Erythroblast (primary cell): ENCODE measurements at places on chromosomes 1 and 21.
A peak's percentile ranks its signal among the peaks of the same experiment; 100 is the strongest.

GRCh38 chr1:231203259-231204057, 37.6 kb upstream of the GNPAT start:
- DNase-seq: no peak

DNA sequence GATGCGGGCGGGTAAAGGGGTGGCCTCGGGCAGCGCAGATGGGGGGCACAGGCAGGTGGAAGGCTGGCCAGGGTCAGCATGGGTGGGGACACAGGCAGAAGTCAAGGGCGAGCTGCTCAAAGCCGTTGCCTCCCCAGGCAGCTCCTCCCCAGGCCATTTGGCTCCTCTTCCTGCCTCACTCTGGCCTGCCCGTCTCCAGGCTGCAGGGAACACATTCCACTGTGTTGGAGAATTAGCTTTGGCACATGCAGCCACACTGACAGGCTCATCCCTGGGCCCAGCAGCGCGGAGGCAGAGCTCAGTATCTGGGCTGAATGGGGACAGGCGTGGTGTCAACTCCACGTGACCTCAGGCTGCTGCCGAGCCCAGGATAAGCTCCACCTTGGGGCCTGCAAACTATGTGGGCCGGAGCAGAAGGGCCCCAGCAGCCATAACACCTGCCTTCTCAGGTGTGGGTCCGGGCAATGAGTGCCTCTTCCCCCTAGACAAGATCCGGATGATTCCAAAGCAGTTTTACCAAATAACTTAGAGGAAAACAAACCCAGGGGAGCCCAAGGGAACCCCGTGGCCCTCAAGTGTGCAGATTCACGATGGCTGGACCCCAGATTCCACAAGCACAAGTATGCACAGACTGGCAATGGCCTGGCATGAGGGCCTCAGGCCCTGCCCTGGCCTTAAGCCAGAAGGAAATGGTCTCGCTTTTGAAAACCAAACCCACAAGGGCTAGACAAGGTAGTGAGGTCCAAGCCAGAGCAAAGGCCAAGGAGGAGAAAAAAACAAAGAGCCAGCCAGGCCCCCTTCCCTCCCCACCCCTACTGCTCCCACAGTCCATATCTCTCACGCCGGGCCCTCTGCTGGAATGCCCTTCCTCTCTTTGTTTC, 40.2 kb downstream of the HSPG2 start:
- peak; percentile 69 for DNase-seq

DNA sequence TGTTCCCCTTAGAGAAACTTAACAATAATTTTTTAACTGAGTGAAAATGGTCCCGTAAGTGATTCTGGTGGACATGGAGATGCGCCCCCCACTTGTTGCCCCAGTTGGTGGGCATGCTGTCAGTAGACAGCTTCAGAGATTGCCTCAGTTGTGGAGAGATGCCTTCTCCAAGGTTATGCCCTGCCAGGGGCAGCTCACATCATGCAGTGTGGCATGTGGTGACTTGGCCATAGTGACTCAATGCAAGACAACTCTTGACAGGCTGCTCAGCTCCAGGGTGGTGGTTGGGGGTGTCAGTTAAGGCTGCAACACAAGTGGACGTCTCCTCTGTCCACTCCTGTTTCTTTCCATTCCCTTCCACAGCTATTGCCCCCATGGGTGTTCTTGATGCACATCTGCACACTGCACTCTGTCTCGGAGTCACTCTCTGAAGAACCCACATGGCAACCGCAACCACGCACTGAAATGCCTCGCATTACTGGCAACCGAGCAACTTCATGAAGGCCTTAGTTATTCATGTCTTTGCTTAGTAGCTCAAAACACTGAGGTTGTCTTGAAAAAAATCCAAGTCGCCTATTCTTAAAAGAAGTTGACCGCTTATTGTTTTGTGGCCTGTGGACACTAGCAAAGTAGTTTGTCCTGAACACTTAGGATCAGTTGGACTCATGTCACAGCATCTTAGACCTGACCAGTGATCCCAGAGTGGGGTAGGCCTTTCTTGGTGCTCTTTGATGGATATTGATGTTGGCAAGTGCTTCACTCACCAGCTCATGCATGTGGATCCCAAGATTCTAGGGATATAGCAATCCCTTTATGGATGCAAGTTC, 54.8 kb upstream of the USP1 start:
- no peak for DNase-seq

DNA sequence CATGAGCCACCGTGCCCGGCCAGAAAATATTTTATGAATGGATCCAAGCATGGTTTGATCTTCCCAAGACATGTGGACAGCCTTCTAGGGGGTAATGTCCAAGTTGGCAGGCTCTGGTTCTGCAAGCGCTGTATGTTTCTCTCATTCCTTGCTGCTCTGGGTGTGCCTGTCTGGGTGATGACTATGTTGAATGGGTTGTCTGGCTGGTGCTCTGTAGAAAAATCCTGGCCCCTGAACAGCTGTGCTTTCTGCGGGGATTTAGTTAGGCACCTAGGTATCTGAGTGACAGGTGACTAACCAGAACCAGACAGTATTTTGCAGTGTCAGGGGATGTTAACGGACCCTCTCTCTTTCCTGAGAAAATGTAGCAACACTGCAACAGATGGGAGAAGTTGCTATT, 14.1 kb downstream of the HUNK start:
- no peak for DNase-seq

DNA sequence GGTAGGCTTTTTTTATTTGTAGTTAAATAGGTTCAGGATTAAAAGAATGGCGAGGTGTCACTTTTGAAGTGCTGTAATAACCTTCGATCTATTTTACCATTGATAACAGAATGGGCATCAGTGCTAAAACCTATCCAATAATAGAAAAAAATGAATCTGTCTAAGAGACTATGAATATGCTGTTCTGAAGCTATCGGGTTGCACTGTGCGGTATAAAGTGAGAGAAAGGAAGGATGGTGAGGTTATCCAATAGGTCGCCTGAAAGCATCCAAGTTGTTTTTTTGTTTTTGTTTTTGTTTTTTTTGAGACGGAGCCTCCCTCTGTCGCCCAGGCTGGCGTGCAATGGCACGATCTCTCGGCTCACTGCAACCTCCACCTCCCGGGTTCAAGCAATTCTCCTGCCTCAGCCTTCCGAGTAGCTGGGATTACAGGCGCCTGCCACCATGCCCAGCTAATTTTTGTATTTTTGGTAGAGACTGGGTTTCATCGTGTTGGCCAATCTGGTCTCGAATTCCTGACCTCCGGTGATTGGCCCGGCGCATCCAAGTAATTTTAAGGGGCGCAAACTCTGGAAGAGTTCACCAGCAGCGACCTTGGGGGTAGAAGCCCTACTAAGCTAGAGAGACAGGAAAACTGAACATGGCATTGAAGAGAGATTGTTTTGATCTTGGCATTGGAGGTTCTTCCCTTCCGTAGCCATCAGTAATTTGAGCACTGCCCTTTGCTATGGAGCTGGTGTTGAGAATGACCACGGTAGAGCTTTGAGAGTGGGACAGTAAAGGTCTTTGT, 8.7 kb upstream of the MDM4 start:
- peak; percentile 86 for DNase-seq

DNA sequence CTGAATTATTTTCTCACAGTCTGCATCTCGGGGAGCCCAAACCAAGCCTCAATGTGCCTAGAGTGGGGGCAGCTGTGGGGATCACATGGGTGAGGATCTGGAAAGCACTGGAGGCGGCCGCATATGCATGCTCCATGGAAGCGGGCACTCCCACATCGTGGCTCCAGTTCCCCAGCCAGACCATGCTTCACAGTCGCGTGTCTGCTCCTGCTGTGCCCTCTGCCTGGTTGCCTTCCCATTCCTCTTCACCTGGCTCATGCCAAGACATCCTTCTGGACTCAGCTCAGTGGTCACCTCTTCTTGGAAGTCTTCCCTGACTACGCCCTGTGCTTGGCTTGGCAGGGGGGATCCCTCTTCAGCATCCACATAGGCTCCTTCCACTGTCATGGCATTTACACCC, 32.8 kb downstream of the IGSF21 start:
- no peak for DNase-seq

DNA sequence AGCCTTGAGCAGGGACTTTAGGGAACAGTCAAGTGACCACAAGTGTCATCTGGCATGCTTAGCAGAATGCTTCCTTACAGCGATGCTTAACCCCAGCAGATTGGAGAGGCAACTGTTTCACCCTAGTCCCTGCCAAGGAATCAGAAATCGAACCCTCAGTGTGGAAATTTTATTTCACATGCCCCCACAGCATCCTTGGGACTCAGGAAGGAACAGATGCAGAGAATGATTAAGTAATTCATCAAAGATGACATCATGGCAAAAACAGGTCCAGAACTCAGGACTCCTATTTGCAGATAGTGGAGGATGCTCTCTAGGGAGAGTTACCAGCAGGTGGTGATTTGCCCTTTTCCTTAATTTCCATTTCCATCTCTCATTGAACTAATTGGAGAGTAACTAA, 333.0 kb upstream of the KAZN start:
- DNase-seq: no peak

GRCh38 chr1:82371844-82372498, 571.2 kb downstream of the ADGRL2 start:
- no peak for DNase-seq

DNA sequence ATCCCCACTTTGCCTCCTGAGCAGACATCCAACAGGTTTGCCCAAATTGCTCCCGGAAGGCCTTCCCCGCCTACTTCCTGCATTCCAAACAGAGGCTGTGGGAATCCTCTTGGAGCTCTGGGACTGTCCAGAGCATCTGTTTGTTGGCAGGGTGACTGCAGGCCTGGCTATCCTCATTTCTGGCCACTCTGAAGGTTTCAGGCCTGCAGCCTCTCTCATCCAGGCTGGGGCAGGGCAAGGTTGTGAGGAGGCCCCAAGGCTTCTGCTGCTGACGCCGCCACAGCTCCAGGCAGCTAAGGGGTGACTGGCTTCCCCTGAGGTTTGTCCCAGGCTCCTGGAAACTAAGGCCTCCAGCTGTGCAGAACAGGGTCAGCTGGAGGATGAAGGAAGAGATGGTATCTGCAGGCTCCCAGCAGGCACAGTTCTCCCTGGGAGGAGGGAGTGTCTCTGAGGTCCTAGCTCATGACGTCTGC, 11.3 kb downstream of the CDK18 start:
- DNase-seq: no peak

GRCh38 chr1:247373721-247374141, 42.1 kb upstream of the ZNF496 start:
- DNase-seq: peak; percentile 57

GRCh38 chr1:193408782-193409293, 222.4 kb upstream of the B3GALT2 start:
- DNase-seq: peak; percentile 7

GRCh38 chr1:109240158-109241152, 8.9 kb upstream of the CELSR2 start:
- DNase-seq: peak; percentile 14

- no peak for DNase-seq
Measured at GRCh38 chr1:229689273-229689672, 63.2 kb downstream of the URB2 start.

GRCh38 chr1:60583696-60584095, 498.7 kb upstream of the NFIA start:
- no peak for DNase-seq

DNA sequence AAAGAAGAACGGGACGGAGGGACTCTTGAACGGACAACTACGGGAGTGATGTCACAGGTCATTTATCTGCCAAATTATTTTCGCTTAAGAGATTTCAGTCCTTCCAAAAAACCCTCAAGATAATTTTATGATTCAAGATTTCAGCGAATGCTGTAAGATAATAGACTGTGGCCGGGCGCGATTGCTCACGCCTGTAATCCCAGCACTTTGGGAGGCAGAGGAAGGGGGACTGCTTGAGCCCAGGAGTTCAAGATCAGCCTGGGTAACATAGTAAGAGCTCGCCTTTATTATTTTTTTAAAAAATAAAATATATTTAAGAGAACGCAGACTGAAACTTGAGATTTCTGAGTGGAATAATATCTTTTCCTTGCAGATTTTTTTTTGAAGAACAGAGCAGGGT, 609 bp downstream of the RWDD2B start:
- DNase-seq: peak; percentile 62

GRCh38 chr1:4976859-4977440, 322.5 kb downstream of the AJAP1 start:
- no peak for DNase-seq

- DNase-seq: peak; percentile 51
Measured at GRCh38 chr21:46297338-46298271, 11.5 kb downstream of the YBEY start.

DNA sequence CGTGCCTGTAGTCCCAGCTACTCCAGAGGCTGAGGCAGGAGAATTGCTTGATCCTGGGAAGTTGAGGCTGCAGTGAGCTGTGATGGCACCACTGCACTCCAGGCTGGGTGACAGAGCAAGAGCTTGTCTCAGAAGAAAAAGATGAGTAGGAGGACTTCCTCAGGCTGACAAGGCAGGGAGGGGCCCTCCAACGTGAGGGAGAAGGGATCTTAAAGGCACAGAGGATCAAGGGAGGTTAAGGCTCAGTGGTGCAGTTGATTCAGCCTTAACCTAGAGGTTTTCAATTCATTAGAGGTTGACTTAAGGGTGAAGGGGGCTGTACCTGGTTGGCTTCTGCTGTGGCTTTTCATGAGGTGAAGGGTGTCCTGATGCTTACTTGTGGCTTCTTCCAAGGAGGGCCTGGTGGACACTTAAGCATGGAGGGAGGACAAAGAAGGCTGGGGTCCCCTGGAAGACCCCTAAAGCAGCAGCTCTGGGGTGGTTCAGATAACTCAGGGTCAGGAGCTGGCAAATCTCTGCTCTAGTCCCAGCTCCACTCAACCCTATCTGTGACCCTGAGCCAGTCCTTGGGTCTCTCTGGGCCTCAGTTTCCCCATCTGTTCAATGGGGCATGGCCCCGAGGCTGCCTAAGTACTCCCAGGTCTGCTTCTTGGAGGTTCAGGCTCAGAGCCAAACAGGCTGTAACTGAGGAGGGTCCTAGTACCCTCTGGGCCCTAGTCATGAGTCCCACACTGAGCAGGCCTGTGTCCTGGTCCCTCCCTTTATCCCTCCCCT, 6.3 kb downstream of the EXTL1 start:
- no peak for DNase-seq

DNA sequence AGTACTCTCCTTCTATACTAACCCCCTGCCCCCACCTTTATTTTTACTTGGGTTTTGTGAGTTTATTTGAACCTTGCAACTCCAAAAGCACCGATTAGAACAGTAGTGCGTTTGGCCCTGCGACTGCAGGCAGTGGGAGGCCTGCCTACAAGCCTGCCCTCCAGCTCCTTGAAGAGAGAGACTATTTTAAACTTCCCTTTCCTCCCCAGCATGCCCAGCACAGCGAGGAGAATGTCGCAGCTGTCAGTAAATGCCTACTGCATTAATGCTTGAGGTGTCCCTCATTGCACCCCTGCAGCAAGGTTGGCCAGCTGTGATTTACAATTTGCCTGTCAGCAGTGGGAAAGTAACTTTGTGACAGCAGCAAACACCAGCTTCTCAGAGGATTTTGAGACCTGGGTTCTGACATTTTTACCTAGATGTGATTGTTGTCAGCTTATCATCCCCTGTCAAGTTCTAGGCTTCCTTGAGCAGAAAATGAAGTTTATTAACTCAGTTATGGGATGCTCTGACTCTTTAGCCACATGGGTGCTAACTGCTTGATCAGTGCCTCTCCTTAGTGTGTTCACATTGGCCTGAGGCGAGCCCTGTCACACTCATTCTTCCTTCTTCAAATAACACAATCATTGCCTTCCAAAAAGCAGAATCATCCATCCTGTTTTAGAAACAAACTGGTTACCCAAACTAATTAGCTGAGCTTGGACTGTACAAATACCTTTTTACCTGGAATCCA, 170.6 kb downstream of the PDE4B start:
- DNase-seq: no peak
